ENCODE measurements at places on chromosomes 16 and 17. TPM values are rescaled to one million over a fixed set of nuclear protein-coding genes. Genes with fewer than 3 reads are reported as not detected.

DNA sequence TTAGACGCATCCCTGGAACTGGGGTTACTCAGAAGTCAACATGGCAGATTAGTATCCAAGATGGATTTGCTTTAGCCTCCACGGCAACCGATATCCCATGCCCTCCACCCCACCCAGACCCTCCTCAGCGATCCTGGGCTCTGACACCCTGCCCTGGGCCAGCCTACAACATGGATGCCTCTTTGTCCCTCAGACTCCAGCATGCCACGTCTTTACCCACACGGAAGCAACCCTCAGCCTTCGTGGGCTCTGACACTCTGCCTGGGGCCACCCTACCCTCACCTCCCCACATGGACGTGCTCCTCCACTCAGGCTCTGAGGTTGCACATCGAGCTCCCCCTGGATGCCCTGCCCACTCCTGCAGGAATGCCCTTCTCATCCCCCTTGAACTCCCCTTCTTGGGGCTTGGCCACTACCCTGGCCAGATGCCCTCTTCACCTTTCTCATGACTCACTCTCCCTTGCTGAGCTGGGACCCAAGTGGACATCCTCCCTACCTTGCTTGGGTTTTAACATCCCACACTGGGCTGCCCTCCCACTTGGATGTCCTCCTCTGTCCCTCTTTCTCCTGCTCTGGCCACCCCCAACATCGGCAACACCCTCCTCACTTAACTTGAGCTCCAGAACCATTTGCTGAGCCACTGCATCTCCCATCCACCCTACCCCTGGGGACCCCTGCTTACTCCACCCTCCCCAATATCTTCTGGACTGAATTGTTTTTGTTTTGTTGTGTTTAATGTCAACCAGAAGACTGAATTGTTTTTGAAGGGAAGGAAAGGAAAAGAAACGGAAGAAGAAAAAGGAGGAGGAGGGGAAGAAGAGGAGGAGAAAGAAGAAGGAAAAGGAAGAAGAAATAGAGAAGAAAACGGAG lies 18.3 kb upstream of the TMEM92 start:
- peaks cover 4% of the 10 kb centered on the region for H3K27me3 ChIP-seq
- H3K27ac ChIP-seq = no peak overlapping the region
- H3K4me1 ChIP-seq = no peaks in the 10 kb centered on the region
- DNase-seq = no peak

GRCh38 chr16:1548727-1549126 lies 15.3 kb downstream of the TMEM204 start:
- peak overlapping the region; percentile 80 for H3K27ac ChIP-seq
- no peaks in the 10 kb centered on the region for H3K27me3 ChIP-seq
- peaks cover 51% of the 10 kb centered on the region for H3K4me1 ChIP-seq
- DNase-seq = peak; percentile 71
- peaks cover 6% of the 10 kb centered on the region for H3K36me3 ChIP-seq
- H3K4me3 ChIP-seq = no peak overlapping the region

- H3K4me1 ChIP-seq = peaks cover 3% of the 10 kb centered on the region
- peaks cover 4% of the 10 kb centered on the region for H3K36me3 ChIP-seq
- H3K27me3 ChIP-seq = no peaks in the 10 kb centered on the region
These were observed 5.2 kb upstream of the CDK3 start for GRCh38 chr17:75995385-75995925.

DNA sequence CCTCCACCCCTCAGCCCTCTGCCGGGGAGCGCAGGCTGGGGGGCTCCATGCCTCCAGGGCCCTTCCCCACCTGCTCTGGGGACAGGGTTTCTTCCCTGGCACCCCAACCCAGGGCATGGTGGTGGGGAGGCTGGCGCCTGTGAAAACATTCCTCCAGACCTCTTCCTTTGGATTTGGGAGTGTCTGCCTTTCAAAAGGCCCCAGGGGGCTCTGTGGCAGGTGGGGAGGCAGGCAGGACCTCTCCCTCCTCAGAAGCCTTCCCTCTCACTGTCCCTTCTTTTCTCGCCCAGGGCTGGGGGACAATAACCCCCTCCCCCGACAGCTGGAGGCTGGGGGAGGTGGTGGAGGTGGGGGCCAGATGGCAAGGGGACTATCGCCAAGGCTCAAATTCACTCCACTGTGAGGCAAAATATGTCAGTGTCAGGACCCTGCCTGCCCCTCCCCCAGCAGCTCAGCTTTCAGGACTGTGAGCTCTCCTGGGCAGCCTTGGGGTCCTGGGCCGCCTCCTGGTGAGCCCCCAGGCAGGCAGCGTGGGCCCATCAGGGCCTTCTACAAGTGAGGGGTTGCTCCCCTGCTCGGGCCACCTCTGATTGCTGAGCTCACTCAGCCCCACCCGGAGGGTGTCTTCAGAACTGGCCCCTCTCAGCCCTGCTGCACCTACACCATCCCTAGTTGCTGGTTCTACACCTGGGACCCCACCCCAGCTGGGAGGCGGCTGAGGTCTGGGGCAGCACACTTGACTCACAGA lies 1.8 kb downstream of the CDH15 start:
- H3K4me1 ChIP-seq = peaks cover 3% of the 10 kb centered on the region
- no peak for DNase-seq
- H3K27me3 ChIP-seq = peaks cover 3% of the 10 kb centered on the region
- H3K36me3 ChIP-seq = no peaks in the 10 kb centered on the region

GRCh38 chr17:10435096-10435495 lies 13.3 kb upstream of the MYH8 start:
- no peaks in the 10 kb centered on the region for H3K4me1 ChIP-seq
- no peak overlapping the region for H3K27ac ChIP-seq
- H3K27me3 ChIP-seq = no peaks in the 10 kb centered on the region
- no peaks in the 10 kb centered on the region for H3K36me3 ChIP-seq
- H3K4me3 ChIP-seq = no peak overlapping the region

DNA sequence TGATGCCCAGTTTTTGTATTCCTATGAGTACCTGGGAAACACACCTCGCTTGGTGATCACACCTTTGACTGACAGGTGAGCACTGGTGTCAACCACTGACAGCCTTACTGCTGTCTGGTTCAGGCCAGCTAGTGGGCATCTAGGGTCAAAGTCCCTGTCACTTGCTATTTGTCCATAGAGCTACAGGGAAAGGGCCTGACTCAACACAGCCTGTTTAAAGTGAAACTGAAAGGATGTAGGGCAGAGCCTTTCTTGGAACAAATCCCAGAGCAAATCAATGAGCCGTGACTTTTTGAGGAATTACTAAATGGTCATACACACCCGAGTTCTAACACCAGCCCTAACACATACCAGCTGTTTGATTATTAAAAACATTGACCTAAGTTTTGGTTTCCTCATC lies 106.8 kb downstream of the DNAH9 start:
- no peaks in the 10 kb centered on the region for H3K36me3 ChIP-seq
- no peaks in the 10 kb centered on the region for H3K4me1 ChIP-seq
- no peaks in the 10 kb centered on the region for H3K27me3 ChIP-seq
- DNase-seq = no peak
- H3K27ac ChIP-seq = no peak overlapping the region

GRCh38 chr16:50535506-50536257 lies 12.5 kb upstream of the NKD1 start:
- no peaks in the 10 kb centered on the region for H3K36me3 ChIP-seq
- H3K27ac ChIP-seq = no peak overlapping the region
- H3K27me3 ChIP-seq = no peaks in the 10 kb centered on the region
- no peak overlapping the region for H3K4me3 ChIP-seq

- H3K4me3 ChIP-seq = no peak overlapping the region
- H3K27me3 ChIP-seq = no peaks in the 10 kb centered on the region
- H3K27ac ChIP-seq = no peak overlapping the region
- no peaks in the 10 kb centered on the region for H3K4me1 ChIP-seq
- no peak for DNase-seq
- no peaks in the 10 kb centered on the region for H3K36me3 ChIP-seq
These were observed 63.2 kb downstream of the ENGASE start for GRCh38 chr17:79137789-79138165.

- no peak overlapping the region for H3K4me3 ChIP-seq
- no peak for DNase-seq
- H3K27me3 ChIP-seq = no peaks in the 10 kb centered on the region
- no peaks in the 10 kb centered on the region for H3K4me1 ChIP-seq
These were observed 9.0 kb downstream of the CBFA2T3 start for GRCh38 chr16:88967830-88968588.

DNA sequence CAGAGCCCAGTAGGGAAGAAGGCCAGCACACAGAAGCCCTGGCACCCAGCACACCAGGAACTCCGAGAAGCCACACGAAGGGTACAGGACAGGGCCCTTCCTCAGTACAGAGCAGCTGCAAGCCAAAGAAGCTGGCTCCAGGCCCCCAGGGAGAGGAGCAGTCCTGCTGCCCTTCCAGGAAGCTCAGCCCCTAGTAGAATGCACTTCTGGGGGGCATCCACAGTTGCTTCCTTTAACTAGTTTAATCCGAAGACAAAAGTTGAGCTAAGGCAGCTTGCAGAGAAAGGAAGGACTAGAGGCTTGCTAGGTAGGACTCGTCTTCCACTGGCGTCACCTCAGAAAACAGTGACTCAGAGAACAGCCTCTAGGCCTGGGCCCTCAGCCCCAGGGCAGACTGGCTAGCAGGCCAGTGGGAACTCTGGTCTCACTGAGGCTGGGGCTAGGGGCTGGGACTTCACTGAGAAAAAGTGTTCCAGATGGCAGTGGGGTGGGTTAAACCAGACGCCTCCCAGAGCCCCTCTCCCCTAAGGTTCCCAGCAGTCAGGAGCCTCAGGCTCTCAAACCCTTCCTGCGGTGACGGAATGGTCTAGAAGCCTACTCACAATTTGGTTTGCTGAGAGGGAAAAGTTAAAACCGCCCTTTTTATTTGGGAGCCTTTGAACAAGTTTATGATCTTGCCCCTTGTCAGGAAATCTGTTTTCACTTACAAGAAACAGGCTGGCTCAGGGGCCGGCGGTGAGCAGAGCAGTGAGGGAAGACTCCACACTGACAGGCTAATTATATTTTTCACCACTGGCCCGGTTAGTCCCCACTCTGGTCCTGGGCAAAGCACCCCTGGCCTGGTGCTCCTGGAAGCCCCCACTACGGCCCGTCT lies 41.4 kb downstream of the ACTG1 start:
- H3K4me3 ChIP-seq = no peak overlapping the region
- H3K27me3 ChIP-seq = no peaks in the 10 kb centered on the region
- no peaks in the 10 kb centered on the region for H3K36me3 ChIP-seq
- no peak for DNase-seq
- H3K4me1 ChIP-seq = no peaks in the 10 kb centered on the region
- no peak overlapping the region for H3K27ac ChIP-seq

DNA sequence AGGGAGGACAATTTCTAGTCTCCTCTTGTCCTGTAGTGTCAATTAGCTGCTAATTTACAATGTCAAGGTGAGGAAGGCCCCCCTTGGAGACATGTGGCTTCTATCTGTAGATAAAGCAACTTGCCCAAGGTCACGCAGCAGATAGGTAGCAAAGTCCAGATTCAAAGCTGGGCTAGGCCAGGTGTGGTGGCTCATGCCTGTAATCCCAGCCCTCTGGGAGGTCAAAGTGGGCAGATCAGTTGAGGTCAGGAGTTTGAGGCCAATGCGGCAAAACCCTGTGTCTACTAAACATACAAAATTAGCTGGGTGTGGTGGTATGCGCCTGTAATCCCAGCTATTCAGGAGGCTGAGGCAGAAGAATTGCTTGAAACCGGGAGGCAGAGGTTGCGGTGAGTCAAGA lies 11.1 kb downstream of the TRPV3 start:
- H3K27me3 ChIP-seq = no peaks in the 10 kb centered on the region
- DNase-seq = no peak
- H3K4me3 ChIP-seq = no peak overlapping the region
- H3K27ac ChIP-seq = no peak overlapping the region

- DNase-seq = no peak
- H3K27me3 ChIP-seq = no peaks in the 10 kb centered on the region
- H3K4me1 ChIP-seq = peaks cover 7% of the 10 kb centered on the region
- H3K27ac ChIP-seq = no peak overlapping the region
- no peak overlapping the region for H3K4me3 ChIP-seq
These were observed 23.7 kb downstream of the RAI1 start for GRCh38 chr17:17704931-17705330.

GRCh38 chr17:4100883-4101756 lies 41.7 kb downstream of the ZZEF1 start:
- no peak overlapping the region for H3K4me3 ChIP-seq
- peaks cover 8% of the 10 kb centered on the region for H3K36me3 ChIP-seq
- no peaks in the 10 kb centered on the region for H3K27me3 ChIP-seq
- DNase-seq = peak; percentile 91

GRCh38 chr17:8896641-8897635 lies 29.5 kb upstream of the PIK3R6 start:
- no peaks in the 10 kb centered on the region for H3K4me1 ChIP-seq
- no peaks in the 10 kb centered on the region for H3K27me3 ChIP-seq
- H3K27ac ChIP-seq = no peak overlapping the region
- no peaks in the 10 kb centered on the region for H3K36me3 ChIP-seq

DNA sequence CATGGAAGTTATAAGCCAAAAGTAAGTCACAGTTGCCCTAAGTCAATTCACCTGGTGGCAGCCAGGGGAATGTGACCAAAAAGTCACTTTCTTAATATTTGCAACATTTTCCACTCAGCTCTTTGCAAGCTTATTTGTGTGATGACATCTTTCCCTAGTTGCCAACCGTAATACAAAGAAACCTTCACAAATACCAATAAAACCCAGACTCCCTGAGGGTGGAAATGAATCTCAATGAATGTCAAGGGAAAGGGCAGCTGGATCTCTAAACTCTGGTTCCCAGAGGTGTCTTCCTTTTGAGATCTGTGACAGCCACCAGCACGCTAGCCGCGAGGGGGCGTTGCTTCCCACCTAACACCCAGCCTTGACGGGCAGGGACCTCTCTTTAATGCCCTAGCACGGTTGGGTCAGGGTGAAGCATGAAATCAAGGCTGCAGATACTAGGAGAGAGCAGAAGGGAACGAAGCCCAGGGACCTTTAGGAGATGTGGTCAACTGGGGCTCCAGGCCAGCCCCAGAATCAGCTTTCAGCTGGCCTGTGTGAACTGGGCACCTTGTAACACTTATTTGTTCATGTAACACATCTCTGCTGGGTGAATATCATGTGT lies 82.2 kb downstream of the CMC2 start:
- no peaks in the 10 kb centered on the region for H3K27me3 ChIP-seq
- no peaks in the 10 kb centered on the region for H3K4me1 ChIP-seq
- H3K4me3 ChIP-seq = no peak overlapping the region
- DNase-seq = peak; percentile 80
- no peaks in the 10 kb centered on the region for H3K36me3 ChIP-seq

DNA sequence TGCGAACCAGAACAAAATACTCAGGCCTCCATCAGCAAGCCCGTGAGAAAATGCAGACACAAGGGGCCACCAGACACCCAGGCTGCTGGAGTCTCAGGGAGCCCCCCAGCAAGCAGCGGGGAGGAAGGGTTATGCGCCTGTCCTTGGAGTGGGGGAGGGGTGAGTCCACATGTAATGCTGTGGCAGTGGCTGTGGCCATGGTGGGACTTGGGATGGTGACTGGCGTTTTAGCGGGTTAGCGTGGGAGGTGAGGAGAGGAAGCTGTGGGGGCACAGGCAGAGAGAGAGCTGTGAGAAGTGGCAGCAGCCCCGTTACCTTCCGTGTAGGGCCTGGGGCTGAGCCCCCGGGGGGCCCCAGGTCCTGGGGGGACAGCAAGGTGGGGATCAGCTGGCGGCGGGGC lies 58.3 kb downstream of the SRCIN1 start:
- DNase-seq = no peak
- H3K27me3 ChIP-seq = no peaks in the 10 kb centered on the region
- H3K27ac ChIP-seq = no peak overlapping the region
- no peaks in the 10 kb centered on the region for H3K36me3 ChIP-seq
- H3K4me3 ChIP-seq = no peak overlapping the region

- DNase-seq = no peak
- H3K27me3 ChIP-seq = no peaks in the 10 kb centered on the region
- H3K36me3 ChIP-seq = no peaks in the 10 kb centered on the region
- H3K4me1 ChIP-seq = no peaks in the 10 kb centered on the region
These were observed 82.3 kb upstream of the ZNF469 start for GRCh38 chr16:88300463-88300835.

Gene RAB26
- total RNA-seq = 0.91 TPM

Gene RHBDF1
- total RNA-seq = 55.1 TPM

Gene FBXW10B
- total RNA-seq = 2.5 TPM

Gene AIPL1
- total RNA-seq = not detected

Gene ELOB
- total RNA-seq = 251 TPM

Gene MILR1
- total RNA-seq = 1.6 TPM

Gene C1QTNF8
- total RNA-seq = not detected

Gene GLP2R
- total RNA-seq = not detected

Data from endothelial cell of umbilical vein (primary cell).